CD4-positive, CD25-positive, alpha-beta regulatory T cell (primary cell): ENCODE measurements at places on chromosomes 3 and 15.

DNA sequence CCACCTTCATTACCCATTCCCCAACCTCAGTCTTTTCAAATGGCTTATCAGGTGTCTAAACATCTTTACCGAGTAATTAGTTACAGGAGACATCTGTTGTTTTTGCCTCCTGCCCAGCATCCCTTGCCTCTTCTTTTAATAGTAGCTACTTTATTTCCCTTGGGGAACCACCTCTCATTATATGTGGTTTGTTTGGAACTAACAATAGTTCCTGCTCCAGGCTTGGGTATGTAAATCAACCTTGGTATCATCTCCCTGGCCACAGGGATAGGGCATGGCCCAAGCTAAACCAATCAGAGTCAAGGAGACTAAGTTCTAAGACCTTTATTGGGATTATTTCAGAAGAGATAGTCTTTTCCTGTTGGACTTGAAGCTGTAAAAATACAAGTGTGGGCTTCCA is 76.6 kb downstream of the ETV5 start:
- no peak overlapping the region for H3K27ac ChIP-seq
- H3K4me1 ChIP-seq: no peaks in the 10 kb centered on the region
- no peak overlapping the region for H3K4me3 ChIP-seq
- no peak for DNase-seq

DNA sequence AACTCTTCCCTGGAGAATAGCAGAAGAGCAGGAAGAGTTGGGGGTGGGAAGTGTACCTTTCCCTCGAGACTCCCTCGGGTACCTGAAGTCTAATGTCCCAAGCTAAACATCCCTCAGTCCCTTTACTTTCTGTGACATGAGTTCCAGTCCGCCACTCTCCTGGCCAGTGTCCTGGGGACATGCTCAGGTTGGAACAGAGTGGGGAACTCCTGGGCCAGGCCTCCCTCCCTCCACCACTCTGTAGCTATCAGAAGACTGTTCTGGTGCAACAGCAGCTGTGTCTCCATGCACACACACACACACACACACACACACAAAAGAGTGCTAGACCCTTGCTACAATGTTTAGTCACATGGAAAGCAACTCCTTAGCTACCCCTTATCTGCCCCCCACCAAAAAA is 155.0 kb upstream of the HES1 start:
- H3K4me1 ChIP-seq: no peaks in the 10 kb centered on the region
- no peak for DNase-seq
- H3K4me3 ChIP-seq: no peak overlapping the region
- no peaks in the 10 kb centered on the region for H3K36me3 ChIP-seq
- H3K27me3 ChIP-seq: peaks cover 3% of the 10 kb centered on the region

- DNase-seq: no peak
- no peak overlapping the region for H3K27ac ChIP-seq
- no peak overlapping the region for H3K4me3 ChIP-seq
- no peaks in the 10 kb centered on the region for H3K27me3 ChIP-seq
- no peaks in the 10 kb centered on the region for H3K36me3 ChIP-seq
Measured at GRCh38 chr3:56111606-56112304, 356.5 kb downstream of the ERC2 start.

GRCh38 chr3:18740631-18741583 is 315.8 kb upstream of the SATB1 start:
- H3K36me3 ChIP-seq: no peaks in the 10 kb centered on the region
- no peaks in the 10 kb centered on the region for H3K27me3 ChIP-seq

- no peaks in the 10 kb centered on the region for H3K36me3 ChIP-seq
- H3K4me3 ChIP-seq: no peak overlapping the region
- no peaks in the 10 kb centered on the region for H3K4me1 ChIP-seq
- H3K27me3 ChIP-seq: no peaks in the 10 kb centered on the region
- no peak overlapping the region for H3K27ac ChIP-seq
- DNase-seq: no peak
Measured at GRCh38 chr3:29406291-29406832, 125.5 kb downstream of the RBMS3 start.

DNA sequence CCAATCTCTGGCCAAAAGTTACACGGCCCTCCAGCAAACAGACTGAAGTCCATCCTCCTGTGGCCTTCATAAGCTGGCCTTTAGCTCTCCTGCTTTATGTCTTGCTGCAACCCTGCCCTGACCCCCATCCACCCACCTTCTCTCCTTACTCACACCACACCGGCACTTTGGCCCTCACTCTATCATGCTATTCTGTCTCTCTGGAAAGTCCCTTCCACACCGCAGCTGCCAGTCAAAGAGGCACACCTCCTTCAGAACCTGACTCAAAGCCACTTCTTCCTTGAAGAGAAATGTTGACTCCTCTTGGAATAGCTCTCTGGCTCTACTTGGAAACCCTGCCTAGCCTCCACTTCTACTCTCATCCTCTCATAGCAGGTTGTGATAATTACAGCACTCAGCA is 4.5 kb downstream of the GPR156 start:
- H3K27ac ChIP-seq: no peak overlapping the region
- no peak for DNase-seq
- H3K4me1 ChIP-seq: peaks cover 10% of the 10 kb centered on the region
- H3K27me3 ChIP-seq: peaks cover 23% of the 10 kb centered on the region
